Upper lobe of left lung (tissue), 6 donors: ENCODE measurements at places on chromosomes 6 and 20. TPM values are rescaled to one million over a fixed set of nuclear protein-coding genes. Genes with fewer than 3 reads are reported as not detected.

- H3K27me3 ChIP-seq: no peaks in the 10 kb centered on the region
- no peak overlapping the region for H3K4me3 ChIP-seq
- peak overlapping the region; percentile 32 for H3K27ac ChIP-seq
Observed at GRCh38 chr6:16592223-16592911, 168.9 kb downstream of the ATXN1 start.

DNA sequence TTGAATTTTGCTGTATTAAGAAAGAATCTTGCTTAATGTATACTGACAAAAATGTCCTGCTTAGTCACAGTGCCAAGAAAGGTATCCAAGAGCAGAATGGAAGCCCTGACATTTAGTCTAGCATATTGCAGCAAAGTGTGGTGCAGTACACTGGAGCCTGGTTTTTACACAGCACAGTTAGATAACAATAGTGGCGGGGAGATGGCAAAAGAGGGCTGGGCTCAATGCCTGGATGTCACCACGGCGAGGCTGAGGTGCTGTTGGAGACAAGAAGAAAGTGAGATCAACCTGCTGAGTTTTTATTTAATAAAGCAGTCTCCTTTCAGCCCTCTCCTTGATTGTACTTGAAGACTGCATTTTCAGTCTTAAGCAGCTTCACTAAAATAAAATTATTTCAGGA is 426.0 kb downstream of the LMBRD1 start:
- H3K27me3 ChIP-seq: no peaks in the 10 kb centered on the region
- DNase-seq: no peak
- H3K4me3 ChIP-seq: no peak overlapping the region

GRCh38 chr20:7540923-7541322 is 399.3 kb downstream of the HAO1 start:
- no peak overlapping the region for H3K4me3 ChIP-seq
- DNase-seq: no peak
- no peaks in the 10 kb centered on the region for H3K27me3 ChIP-seq
- H3K4me1 ChIP-seq: no peaks in the 10 kb centered on the region
- no peak overlapping the region for H3K27ac ChIP-seq
- H3K36me3 ChIP-seq: no peaks in the 10 kb centered on the region

DNA sequence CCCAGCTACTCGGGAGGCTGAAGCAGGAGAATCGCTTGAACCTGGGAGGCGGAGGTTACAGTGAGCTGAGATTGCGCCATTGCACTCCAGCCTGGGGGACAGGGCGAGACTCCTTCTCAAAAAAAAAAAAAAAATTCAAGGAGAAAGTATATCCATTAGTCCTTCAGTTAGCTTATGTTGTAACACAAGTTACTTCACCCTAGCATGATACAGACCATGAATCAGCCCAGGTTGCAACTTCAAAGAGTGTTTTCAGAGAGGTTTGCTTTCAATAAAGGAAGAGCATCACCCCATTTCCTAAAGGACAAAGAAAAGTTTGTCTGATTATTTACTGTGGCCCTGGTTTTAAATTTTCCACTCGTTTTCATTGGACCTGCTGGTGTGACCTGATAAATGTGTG is 73.0 kb downstream of the SERAC1 start:
- H3K4me1 ChIP-seq: no peaks in the 10 kb centered on the region
- no peaks in the 10 kb centered on the region for H3K27me3 ChIP-seq
- no peak for DNase-seq
- no peak overlapping the region for H3K4me3 ChIP-seq
- no peak overlapping the region for H3K27ac ChIP-seq

GRCh38 chr6:158795516-158795915 is 23.7 kb downstream of the EZR start:
- no peak overlapping the region for H3K4me3 ChIP-seq
- peaks cover 81% of the 10 kb centered on the region for H3K4me1 ChIP-seq
- H3K27ac ChIP-seq: peak overlapping the region; percentile 9
- no peak for DNase-seq

GRCh38 chr6:132247381-132248159 is 153.7 kb downstream of the MOXD1 start:
- H3K4me1 ChIP-seq: no peaks in the 10 kb centered on the region
- no peak overlapping the region for H3K27ac ChIP-seq
- no peaks in the 10 kb centered on the region for H3K36me3 ChIP-seq
- no peaks in the 10 kb centered on the region for H3K27me3 ChIP-seq

DNA sequence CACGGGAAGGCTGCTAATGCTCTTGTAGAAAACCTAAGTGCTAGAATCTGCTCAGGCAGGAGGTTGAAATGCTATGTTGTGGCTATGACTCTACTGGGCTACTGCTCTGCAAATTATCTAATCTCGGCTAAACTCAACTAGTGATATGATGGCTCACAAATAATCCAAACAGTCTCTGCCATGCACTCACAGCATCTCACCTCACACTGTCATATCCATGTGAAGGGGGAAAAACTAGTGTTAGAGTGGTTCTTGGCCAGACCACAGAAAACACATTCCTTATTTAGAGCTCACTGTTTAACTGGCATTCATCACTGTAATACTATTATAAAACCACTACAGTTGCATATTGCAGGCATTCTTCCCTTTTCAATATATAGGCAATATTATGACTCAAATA is 81.8 kb upstream of the DST start:
- no peak overlapping the region for H3K27ac ChIP-seq
- H3K27me3 ChIP-seq: no peaks in the 10 kb centered on the region
- H3K4me3 ChIP-seq: no peak overlapping the region
- no peaks in the 10 kb centered on the region for H3K4me1 ChIP-seq

- H3K4me3 ChIP-seq: no peak overlapping the region
- H3K27me3 ChIP-seq: no peaks in the 10 kb centered on the region
- no peaks in the 10 kb centered on the region for H3K4me1 ChIP-seq
- H3K36me3 ChIP-seq: no peaks in the 10 kb centered on the region
- peak; percentile 33 for DNase-seq
Observed at GRCh38 chr20:40251284-40251932, 437.6 kb downstream of the MAFB start.

CD40 gene
- 32.2 TPM for total RNA-seq

SLC22A2 gene
- total RNA-seq: not detected

DTNBP1 gene
- 16.2 TPM for total RNA-seq

PDE7B gene
- total RNA-seq: 1.0 TPM

KIAA1755 gene
- total RNA-seq: 2.2 TPM
